ENCODE measurements at places on chromosomes 2 and 18.

DNA sequence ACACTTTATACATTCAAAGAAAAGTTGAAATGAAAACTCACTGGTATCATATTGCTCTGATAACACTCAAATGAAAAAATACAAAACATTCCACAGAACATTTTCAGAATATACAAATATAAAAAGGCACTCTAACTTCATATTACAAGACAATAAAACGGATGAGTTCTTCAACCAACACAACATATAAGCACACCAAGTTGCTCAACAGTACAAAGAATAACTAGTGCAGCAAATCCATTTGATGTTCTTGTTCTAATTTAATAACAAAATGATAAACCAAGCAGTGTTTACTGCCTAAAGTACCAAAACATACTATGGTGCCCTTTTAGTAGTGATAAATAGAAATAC lies 60.8 kb upstream of the PGAP1 start:
- no peak for DNase-seq

- no peak for DNase-seq
These were observed 849.9 kb downstream of the DCDC2C start for GRCh38 chr2:4553241-4553640.

DNA sequence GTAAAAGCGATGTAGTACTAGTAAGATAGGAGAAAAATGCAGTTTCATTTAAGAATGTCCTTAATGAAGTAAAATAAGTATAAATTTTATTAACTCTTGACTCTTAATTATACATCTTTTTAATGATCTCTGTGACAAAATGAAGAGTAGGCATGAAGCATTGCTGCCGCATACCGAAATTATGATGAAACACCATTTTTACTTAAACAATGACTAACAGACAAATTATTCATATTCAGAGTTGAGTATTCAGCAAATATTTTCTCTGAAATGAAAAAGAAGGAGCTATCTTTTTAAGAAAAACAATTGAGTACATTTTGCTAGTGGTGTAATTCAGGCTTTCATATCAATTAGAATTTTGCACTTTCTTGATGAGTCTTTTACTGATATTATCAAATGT lies 150.6 kb upstream of the DOCK10 start:
- no peak for DNase-seq

GRCh38 chr2:40471866-40472265 lies 20.0 kb upstream of the SLC8A1 start:
- DNase-seq = no peak

- DNase-seq = no peak
These were observed 54.4 kb downstream of the SCN3A start for GRCh38 chr2:165149439-165149838.

DNA sequence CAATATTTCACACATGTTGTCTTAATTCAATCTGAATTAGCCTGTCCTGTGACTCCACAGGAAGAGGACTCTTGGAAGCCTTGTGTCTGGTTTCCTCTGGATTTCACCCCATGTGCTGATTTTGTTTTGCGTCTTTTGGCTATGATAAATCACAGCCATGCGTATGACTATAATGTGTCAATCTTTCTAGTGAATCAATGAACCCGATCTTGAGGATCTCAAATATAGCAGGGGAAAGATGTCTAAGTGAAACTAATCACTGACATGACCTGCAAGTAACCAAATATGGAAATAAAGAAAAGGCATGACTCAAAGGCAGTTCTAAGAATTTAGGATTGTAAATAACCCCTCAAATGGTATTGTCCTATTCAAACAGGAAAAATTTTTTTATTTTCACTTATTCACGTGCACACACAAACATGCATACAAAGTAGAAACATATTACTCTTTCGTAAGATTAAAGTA lies 8.2 kb downstream of the WDFY1 start:
- DNase-seq = no peak

DNA sequence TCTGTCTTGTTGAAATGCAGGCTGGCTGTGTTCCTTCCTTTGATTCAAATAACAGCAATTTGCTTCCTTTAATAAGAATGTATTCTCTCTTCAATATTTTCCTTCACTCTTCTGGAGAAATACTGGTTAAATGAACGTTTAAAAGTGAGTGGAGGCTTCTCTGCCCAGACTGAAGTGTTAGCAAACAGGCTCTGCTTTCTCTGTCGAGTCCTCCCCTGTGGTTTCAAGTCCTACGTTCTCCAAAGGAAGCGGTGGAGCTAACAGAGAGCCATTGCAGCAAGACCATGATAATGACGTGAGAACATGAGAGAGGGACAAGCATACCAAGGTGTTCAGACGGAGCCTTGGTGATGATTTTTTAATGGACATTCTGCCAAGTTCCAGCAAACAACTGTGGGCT lies 26.2 kb upstream of the PID1 start:
- no peak for DNase-seq

DNA sequence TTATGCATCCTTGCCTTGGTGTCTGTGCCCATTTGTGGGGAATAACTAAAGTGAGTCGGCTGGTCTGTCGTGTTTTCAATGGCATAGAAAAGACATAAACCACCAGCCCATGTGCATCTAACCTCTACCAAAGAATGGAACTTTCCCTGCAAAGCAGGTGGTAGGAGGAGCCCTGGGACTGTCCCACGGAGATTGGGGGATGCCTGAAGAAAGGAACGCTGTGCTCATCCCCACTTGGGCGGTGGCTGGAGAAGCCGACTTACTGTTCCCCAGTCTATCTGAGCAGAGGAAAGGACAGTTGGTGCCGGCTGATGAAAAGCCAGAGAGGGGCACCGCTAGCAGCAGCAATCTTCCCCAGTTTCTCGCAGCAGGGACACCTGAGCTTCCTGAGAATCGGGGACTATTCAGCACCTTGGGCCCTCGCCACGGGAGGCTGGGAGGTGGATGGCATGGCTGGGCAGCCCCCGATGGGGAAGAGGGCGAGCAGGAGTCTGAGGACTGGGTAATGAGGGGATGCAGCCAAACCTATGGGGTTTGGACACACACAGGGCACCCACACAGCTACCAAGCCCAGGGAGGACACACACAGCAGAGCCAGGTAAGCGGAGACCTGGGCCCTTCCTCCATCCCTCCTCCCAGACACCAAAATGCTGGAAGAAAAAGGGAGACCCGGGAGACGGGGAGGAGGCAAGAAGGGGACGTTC lies 53.7 kb upstream of the AGAP1 start:
- no peak for DNase-seq

DNA sequence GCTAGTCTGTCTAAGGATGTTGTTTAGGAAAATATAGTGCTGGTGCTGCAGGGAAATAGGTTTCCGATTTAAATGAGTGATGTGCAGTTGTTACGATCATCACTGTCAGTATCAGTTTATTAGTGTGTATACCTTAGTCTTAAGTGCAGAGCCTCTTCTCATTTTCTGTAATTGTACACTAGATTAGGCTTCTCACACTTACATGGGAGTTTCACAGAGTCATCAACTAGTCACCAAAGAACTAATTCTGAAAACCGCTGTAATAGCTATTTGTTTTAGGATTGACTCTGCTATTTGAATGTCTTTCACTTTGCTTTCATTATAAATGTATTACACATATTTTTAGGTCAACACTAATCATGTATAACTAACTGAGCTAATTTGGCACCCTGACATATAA lies 99.8 kb upstream of the ZEB2 start:
- DNase-seq = no peak

DNA sequence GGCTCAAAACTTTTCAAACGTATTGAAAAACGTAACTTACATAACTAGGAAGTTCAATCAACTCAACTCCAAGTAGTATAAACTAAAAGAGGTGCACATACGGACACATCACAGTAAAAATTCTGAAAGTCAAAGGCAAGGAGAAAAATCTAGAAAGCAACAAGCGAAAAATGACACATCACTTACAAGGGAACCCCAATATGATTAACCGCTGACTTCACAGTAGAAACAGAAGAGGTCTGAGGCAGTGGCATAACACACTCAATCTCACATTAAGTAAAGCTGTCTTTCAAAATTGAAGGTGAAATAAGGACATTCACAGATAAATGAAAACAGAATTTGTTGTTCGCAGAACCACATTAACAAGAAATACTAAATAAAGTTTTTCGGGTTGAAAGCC lies 32.7 kb downstream of the PPP4R1 start:
- DNase-seq = no peak

GRCh38 chr2:151033271-151034248 lies 228.1 kb downstream of the RBM43 start:
- DNase-seq = no peak

- DNase-seq = no peak
These were observed 307.5 kb downstream of the C1D start for GRCh38 chr2:67755156-67755882.
